ENCODE measurements at places on chromosomes 13 and 19. TPM values are rescaled to one million over a fixed set of nuclear protein-coding genes. Genes with fewer than 3 reads are reported as not detected.

Gene BRSK1
- total RNA-seq = not detected

Gene IGFL3
- not detected for total RNA-seq

DNA sequence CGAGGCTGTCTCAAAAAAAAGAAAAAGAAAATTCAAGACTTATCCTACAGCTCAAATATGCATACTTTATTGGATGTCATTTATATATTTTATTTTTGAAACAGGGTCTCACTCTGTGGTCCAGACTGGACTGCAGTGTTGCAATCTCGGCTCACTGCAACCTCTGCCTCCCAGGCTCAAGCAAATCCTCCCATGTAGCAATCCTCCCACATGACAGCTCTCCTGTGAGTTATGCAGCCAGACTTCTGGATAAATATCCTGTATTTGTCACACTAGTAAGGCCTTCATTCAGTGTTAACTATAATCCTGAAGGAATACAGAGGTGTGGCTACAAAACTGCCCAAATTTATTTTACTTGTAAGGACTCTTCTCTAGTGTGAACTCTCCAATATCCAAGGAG is 7.2 kb downstream of the ZNF552 start:
- DNase-seq = no peak

DNA sequence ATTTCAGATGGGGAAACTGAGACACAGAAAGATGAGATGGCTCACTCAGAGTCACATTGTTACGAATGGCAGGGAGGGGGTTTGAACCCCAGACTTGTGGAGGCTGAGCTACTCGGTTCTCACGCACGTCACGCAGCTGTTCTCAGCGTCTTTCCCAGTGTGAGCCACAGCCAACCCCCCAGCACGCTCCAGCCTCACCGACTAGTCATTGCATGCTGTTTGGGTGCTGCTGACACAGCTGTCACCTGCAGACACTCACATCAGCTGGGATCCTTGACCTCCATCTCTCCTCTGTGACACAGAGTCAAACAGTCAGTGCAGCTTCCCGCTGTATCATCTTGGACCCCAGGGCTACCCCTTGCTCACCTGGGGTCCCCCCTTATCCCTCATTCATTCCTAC is 2.4 kb upstream of the NCAN start:
- no peak for DNase-seq

DNA sequence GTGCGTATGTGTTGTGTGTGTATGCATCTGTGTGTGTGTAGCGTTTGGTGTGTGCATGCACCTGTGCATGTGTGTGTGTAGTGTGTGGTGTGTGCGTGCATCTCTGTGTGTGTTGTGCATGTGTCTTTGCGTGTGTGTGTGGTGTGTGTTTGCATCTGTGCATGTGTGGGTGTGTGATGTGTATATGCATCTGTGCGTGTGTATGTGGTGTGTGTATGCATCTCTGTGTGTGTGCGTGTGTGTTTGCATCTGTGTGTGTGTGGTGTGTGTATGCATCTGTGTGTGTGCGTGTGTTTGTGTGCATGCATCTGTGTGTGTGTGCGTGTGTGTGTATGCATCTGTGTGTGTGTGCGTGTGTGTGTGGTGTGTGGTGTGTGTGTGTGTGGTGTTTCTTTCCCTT is 20.6 kb downstream of the CELF5 start:
- DNase-seq = no peak

- DNase-seq = no peak
Measured at GRCh38 chr13:100645382-100645781, 29.2 kb downstream of the TMTC4 start.

DNA sequence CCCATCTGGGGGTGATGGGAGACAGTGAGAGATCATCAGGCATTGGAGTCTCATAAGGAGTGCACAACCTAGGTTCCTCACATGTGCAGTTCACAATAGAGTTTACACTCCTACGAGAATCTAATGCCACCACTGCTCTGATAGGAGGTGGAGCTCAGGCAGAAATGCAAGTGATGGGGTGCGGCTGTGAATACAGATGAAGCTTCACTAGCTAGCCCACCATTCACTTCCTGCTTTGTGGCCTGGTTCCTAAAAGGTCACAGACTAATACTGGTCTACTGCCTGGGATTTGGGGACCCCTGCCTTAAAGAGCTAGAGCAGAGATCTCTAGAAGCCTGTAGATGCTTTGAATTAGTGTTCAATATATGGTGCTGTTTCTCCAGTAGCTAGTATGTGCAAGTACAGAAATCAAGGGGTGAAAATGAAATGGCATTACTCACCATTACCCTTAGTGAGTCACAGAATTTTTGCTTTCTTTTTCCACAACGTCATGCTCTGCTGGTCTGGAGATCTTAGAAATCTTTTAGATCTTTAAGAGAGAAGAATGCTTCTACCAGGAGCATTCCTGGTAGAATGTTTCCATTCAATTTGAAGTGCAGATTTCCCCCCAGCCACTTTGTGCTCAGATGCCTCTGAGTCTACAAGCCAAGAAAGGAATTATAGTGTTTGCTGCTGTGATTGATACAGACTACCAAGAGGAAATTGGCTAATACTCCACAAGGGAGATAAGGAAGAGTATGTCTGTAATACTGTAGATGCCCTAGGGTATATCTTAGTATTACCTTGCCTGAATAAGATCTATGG is 2301.2 kb downstream of the PCDH9 start:
- DNase-seq = no peak

- no peak for DNase-seq
Measured at GRCh38 chr13:26320766-26321165, 66.8 kb downstream of the CDK8 start.

DNA sequence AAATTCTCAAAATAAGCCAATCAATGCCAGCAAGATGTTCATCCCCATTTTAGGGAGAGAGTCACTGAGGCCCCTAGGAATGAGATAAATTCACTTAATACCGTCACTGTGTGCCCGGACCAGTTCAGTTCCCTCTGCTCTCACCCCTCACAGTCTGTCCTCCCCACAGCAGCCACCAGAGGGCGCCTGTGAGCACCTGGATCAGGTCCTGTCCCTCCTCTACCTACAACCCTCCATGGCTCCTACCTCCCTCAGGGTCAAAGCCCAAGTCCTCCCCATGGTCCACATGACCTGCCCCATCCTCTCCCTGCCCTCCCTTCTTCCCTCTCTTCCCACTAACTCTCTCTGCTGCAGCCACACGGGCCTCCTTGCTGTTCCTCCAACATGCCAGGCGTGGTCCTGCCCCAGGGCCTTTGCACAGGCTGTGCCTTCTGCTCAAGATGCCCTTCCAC is 42.0 kb upstream of the NFIC start:
- peak; percentile 72 for DNase-seq

All from omental fat pad (tissue), 4 donors.